IMR-90 (cell line): ENCODE measurements at places on chromosomes 12 and 14. TPM values are rescaled to one million over a fixed set of nuclear protein-coding genes. Genes with fewer than 3 reads are reported as not detected.

DNA sequence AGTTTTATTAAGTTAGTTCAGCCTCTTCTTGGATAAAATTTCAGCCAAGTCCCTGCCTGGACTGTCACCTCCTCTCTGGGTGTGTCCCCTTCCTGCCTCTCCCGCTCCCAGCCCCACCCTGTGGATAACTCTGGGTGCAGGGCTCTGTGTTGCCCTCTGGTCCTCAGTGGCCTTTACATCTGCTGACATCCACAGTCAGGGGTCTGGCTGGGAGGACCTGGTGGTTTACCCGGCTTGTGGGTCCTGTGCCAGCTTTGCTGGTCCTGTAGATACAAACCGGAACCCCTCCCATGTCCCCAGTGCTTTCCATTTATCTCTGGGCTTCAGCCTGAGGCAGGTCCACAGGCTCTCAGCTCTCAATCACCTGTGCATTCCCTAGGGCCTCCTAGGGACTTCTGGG, 28.9 kb upstream of the PLEKHG3 start:
- H3K36me3 ChIP-seq: no peaks in the 10 kb centered on the region
- DNase-seq: no peak
- no peak overlapping the region for H3K4me3 ChIP-seq
- peaks cover 19% of the 10 kb centered on the region for H3K27me3 ChIP-seq
- no peak overlapping the region for H3K27ac ChIP-seq
- no peaks in the 10 kb centered on the region for H3K4me1 ChIP-seq

GRCh38 chr12:77189458-77189857, 124.1 kb upstream of the E2F7 start:
- no peaks in the 10 kb centered on the region for H3K27me3 ChIP-seq
- no peak overlapping the region for H3K27ac ChIP-seq
- DNase-seq: peak; percentile 80
- no peaks in the 10 kb centered on the region for H3K36me3 ChIP-seq
- peaks cover 2% of the 10 kb centered on the region; the same call in 1 of the 2 replicates for H3K4me1 ChIP-seq

- H3K36me3 ChIP-seq: peaks cover 19% of the 10 kb centered on the region
- peaks cover 15% of the 10 kb centered on the region for H3K4me1 ChIP-seq
- H3K4me3 ChIP-seq: no peak overlapping the region
Observed at GRCh38 chr12:110536834-110537604, 34.9 kb downstream of the RAD9B start.

DNA sequence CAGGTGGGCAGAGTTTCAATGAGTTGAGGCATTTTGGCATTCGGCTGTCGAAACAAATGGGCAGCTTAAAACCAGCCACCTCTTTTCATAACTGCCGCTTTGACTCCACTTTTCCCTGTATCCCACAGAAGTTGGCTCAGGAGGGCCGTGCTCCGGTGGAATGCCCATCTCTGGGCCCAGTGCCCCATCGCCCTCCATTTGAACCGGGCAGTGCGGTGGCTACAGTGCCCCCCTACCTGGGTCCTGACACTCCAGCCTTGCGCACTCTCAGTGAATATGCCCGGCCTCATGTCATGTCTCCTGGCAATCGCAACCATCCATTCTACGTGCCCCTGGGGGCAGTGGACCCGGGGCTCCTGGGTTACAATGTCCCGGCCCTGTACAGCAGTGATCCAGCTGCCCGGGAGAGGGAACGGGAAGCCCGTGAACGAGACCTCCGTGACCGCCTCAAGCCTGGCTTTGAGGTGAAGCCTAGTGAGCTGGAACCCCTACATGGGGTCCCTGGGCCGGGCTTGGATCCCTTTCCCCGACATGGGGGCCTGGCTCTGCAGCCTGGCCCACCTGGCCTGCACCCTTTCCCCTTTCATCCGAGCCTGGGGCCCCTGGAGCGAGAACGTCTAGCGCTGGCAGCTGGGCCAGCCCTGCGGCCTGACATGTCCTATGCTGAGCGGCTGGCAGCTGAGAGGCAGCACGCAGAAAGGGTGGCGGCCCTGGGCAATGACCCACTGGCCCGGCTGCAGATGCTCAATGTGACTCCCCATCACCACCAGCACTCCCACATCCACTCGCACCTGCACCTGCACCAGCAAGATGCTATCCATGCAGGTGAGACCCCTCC, 5.0 kb upstream of the RNU7-1 start:
- no peak overlapping the region for H3K27ac ChIP-seq
- no peak for DNase-seq
- peak overlapping the region; percentile 46; the same call in 1 of the 2 replicates for H3K4me3 ChIP-seq
- peaks cover 8% of the 10 kb centered on the region for H3K4me1 ChIP-seq
- peaks cover 64% of the 10 kb centered on the region for H3K36me3 ChIP-seq
- H3K27me3 ChIP-seq: no peaks in the 10 kb centered on the region

- DNase-seq: peak; percentile 28
- H3K36me3 ChIP-seq: no peaks in the 10 kb centered on the region
- no peaks in the 10 kb centered on the region; the same call in 1 of the 2 replicates for H3K27me3 ChIP-seq
- H3K4me1 ChIP-seq: 0 out of 2 replicates have a peak, but pooled peaks cover 3% of the 10 kb centered on the region
Observed at GRCh38 chr14:93946541-93947090, 19.5 kb downstream of the FAM181A start.

DNA sequence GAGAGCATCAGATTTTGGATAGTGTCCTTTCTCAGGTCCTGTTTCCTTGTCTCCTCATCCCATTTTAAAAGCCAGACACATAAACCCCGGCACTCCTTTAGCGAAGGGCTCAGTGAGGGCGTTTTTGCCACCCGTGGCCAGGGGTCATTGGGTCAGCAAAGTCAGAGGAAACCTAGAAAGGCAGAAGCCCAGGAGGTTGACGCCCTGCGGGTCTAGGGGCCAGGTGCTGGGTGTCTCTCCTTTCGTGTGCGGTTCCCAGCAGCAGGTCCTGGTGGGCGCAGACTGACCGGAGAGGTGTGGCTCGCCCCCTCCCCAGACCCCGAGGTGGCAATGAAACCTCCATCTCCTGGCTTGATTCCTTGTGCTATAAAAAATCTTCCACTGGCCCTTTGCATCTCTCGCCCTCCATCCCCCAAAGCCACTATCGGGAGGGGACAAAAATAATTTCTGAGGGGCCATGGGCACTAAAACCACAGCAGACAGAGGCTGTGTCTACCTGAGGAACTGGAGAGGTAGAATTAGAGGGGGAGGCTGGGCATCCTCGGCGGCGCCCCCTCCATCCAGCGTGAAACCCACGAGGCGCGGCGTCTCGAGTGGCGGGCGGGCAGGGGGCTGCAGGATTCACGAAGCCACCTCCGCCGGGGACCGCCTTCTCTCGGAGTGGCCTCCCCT, 858 bp upstream of the FRMD6 start:
- H3K4me3 ChIP-seq: peak overlapping the region; percentile 77
- H3K27ac ChIP-seq: peak overlapping the region; percentile 99
- DNase-seq: no peak
- H3K4me1 ChIP-seq: no peaks in the 10 kb centered on the region
- H3K27me3 ChIP-seq: no peaks in the 10 kb centered on the region

- no peaks in the 10 kb centered on the region for H3K27me3 ChIP-seq
- DNase-seq: no peak
- H3K4me1 ChIP-seq: no peaks in the 10 kb centered on the region
- H3K4me3 ChIP-seq: no peak overlapping the region
Observed at GRCh38 chr12:123928897-123929296, 43.7 kb downstream of the CCDC92 start.

DNA sequence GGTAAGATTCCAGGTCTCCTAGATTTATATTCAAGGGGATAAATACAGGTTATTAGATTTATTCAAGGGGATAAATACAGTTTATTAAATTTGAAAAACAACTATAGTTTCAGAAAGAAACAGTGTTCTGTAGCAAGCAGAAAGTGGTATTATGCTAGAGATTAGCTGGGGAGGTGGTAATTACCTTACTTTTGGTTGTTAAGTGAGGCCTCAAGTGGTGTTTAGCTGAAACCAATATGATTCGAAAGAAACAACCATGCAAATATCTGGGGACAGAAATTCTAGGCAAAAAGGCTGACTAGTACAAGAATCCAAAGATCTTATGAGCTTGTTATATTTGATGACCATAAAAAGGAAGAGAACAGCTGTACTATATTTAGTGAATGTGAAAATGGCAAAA, 6.2 kb downstream of the OR4N5 start:
- H3K27ac ChIP-seq: no peak overlapping the region
- no peaks in the 10 kb centered on the region for H3K27me3 ChIP-seq
- no peak overlapping the region for H3K4me3 ChIP-seq
- no peaks in the 10 kb centered on the region for H3K4me1 ChIP-seq
- no peak for DNase-seq
- H3K36me3 ChIP-seq: no peaks in the 10 kb centered on the region

DNA sequence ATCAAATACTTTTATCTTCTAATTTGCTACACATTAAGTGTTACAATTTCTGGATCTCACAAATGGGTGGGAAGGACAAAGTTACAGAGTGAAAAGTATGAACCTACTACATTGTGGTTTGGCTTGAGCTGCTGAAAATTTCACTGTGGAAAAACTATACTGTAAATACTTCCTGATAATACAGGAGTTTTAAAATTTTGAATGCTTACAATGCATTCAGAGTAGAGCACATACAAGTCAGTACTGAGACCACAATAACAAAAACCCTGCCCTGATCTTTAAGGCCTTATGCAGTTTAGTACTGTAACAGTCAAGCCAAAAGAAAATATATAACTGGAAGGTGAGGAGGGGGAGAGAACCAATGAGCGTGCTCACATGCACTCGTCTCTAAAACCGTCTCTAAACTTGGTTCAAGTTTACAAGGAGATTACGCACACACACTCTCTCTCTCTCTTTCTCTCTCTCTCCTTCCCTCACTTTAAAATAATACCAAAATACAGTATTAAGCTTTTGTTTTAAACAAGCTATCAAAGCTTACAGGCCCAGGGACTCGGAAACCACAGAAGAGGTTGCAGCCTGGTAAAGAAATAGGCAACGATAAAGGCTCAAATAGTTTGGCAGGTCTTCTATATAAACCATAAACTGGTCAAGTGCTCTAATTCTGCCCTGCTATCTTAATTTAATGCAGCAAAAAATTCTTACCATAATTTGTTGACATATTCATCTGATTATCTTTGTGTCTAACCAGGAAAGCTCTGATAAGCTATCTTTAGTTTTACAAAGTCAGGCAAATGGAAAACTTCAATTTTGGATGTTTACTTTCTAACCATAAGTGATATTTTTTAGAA, 58.0 kb downstream of the ATF7 start:
- peaks cover 4% of the 10 kb centered on the region; the same call in 1 of the 2 replicates for H3K4me1 ChIP-seq
- peaks cover 1% of the 10 kb centered on the region; the same call in 1 of the 2 replicates for H3K36me3 ChIP-seq

DNA sequence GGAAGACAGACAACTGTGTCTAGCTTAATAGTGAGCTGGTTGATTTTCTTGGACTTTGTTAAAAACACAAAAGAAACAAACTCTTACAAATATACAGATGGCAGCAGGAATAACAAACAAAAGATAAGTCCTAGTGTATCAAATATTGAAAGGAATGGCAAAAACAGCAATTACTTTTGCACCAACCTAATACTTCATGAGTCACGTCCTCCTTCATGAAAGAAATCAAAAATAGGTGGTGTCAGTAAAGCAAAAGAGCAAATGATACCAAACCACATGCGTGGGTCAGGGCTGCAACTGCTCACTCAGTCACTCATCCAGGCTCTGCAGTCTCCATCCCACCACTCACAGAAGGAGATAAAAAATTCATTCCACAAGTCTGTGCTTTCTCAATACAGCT, 11.8 kb downstream of the ATG14 start:
- H3K4me3 ChIP-seq: no peak overlapping the region
- no peak overlapping the region for H3K27ac ChIP-seq
- H3K4me1 ChIP-seq: peaks cover 2% of the 10 kb centered on the region; the same call in 1 of the 2 replicates
- peak; percentile 44 for DNase-seq

DNA sequence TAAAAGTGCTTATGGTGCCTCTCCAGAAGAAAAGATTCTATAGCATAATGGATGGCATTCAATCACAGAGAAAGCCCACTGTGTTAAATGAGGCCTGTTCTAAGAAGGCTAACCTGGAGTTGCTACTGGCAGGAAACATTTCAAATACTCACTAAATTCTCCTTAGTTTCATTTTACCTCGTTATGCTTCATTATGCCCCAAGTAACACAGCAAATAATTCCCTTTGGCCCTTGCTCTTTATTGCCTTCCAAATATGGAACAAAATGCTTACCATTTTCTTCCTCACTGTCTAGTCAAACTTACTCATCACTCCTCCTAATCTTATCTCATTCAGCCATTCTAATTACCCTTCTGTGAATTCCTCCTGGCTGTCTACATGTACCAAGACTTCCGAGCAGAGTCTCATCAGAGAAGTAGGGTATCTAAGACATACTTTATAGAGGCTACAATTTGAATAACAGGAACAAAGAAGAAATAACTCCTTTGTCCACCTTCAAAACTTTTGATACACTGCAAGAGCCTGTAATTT, 292.1 kb upstream of the CLEC14A start:
- no peaks in the 10 kb centered on the region for H3K4me1 ChIP-seq
- H3K36me3 ChIP-seq: no peaks in the 10 kb centered on the region
- H3K27me3 ChIP-seq: no peaks in the 10 kb centered on the region
- no peak overlapping the region for H3K4me3 ChIP-seq
- H3K27ac ChIP-seq: no peak overlapping the region
- no peak for DNase-seq

DNA sequence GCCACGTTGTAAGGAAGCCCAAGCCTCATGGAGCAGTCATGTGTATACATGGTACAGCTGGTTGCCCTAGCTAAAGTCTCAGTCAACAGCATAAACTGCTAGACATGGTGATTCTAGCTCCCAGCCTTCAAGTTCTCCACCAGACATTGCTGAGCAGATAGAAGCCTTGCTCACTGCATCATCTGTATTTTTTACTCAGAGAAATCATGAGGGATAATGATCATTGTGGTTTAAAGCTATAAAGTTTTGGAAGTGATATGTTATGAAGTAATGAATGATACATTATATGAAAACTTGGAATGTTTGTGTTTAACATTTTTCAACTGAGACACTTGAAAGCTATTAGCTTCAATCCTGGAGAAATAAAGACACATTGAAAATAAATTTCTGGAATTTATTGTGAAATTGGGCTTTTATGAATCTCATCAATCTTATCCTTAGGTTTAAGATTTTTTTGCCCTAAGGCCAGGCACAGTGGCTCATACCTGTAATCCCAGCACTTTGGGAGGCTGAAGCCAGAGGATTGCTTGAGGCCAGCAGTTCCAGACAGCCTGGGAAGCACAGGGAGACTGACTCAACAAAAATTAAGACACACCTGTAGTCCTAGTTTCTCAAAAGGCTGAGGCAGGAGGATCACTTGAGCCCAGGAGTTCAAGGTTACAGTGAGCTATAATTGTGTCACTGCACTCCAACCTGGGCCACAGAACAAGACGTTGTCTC, 5.6 kb upstream of the NFATC4 start:
- no peak overlapping the region for H3K27ac ChIP-seq
- no peaks in the 10 kb centered on the region for H3K36me3 ChIP-seq
- peaks cover 7% of the 10 kb centered on the region for H3K4me1 ChIP-seq
- peak; percentile 42 for DNase-seq
- no peaks in the 10 kb centered on the region; the same call in 1 of the 2 replicates for H3K27me3 ChIP-seq

DNA sequence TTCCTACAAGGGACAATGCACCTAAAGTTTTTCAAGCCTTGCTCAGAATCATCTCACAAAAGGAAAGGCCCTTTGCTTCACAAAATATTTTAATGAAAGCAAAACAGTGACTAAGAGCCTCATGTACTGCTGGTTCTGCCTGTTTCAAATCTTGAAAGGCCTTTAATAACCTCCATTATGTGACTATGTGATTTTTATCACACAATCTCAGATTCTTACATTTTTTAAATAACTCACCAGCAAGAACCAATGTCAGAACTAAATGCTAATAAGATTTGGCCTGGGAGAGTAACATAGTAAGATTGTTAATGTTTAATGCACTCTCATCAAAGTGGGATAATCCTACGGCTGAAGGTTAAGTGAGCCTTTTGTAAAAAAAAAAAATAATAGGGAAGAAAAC, 378.9 kb downstream of the RGS6 start:
- no peaks in the 10 kb centered on the region for H3K4me1 ChIP-seq
- DNase-seq: no peak

The LHX5 gene
- total RNA-seq: not detected in 2 replicates

The CFAP251 gene
- 9.1 and 9.4 TPM in 2 replicates for total RNA-seq

The ASIC1 gene
- 1.4 and 1.6 TPM in 2 replicates for total RNA-seq

The KRT73 gene
- not detected in 2 replicates for total RNA-seq
